BJ (cell line): ENCODE measurements at places on chromosomes 2 and 18. TPM values are rescaled to one million over a fixed set of nuclear protein-coding genes. Genes with fewer than 3 reads are reported as not detected.

DNA sequence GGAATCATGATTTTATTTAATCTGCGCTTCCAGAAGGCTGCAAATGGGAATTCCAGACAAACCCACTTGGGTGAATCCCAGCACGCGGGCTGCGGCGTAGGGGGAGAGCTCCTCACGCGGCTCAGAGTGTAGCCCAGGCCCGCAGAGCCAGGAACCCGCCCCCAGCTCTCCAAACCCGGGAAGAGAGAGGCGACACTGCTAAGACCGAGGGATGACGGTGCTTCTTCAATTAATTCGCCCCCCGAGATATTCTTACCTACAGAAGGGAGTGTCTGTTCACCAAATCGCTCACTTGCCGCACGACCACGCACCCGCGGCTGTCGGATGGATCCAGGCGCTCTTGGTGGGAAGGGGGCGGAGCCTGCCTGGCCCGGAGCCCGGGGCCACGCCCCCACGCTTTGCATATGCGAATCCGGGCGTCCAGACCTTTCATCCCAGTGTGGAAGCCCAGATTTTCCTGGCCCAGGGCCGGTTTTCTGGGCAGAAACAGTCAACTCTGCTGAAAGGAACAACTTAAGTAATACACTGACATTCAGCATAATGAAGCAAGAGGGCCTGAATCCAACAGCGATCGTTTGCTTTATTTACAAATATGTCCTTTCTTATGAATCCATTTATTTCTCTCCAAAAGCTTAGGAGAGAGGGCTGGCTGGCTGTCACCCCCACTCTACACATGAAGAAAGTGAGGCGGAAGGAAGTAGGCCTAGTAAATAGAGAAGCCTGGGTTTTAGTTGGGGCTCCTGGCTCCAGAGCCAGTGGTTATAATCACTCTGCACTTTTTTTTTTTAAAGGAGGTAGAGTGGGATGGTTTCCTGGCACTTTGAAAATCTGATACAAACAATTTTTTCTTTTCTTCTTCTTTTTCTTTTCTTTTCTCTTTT is at the start of gene SLC19A3:
Gene SLC19A3 (minus strand): TSS at position 342 of the 881 bp plus-strand sequence. CDS start 15,710 bp downstream, outside the sequence.
- no peak for DNase-seq

- no peak for DNase-seq
Observed at GRCh38 chr2:150260636-150261035, 226.8 kb downstream of the RND3 start.

GRCh38 chr2:893311-893710 is 57.3 kb upstream of the SNTG2 start:
- no peak for DNase-seq

DNA sequence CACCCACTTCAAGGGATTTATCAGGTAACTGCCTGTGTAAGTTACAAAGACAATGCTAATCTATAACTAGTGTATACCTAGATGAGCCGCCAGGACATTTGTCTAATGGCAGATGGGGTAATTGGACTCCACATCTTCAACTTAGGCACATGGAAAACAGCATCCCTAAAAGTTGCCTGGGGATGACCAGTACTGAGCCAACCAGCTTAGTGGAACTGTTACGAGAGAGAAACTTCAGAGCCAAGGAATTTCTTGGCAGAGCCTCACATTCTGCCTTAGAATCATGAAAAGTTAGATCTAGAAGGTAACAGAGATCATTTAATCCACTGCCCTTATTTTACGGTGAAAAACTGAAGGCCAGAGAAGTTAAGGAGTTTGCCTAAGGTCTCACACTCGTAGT is 15.5 kb upstream of the CLASP1 start:
- no peak for DNase-seq

GRCh38 chr18:27860701-27861107 is 316.2 kb downstream of the CDH2 start:
- no peak for DNase-seq

GRCh38 chr18:58501066-58501896 is 127.6 kb downstream of the ALPK2 start:
- no peak for DNase-seq

NFATC1 gene
- 0.80 and 1.2 TPM in 2 replicates for polyA plus RNA-seq

TEX44 gene
- not detected in 2 replicates for polyA plus RNA-seq

C2orf92 gene
- 2.6 and 2.7 TPM in 2 replicates for polyA plus RNA-seq
